ENCODE measurements at places on chromosomes 7 and 10.

- DNase-seq = no peak
These were observed 225.5 kb downstream of the DOCK4 start for GRCh38 chr7:111980725-111981124.

DNA sequence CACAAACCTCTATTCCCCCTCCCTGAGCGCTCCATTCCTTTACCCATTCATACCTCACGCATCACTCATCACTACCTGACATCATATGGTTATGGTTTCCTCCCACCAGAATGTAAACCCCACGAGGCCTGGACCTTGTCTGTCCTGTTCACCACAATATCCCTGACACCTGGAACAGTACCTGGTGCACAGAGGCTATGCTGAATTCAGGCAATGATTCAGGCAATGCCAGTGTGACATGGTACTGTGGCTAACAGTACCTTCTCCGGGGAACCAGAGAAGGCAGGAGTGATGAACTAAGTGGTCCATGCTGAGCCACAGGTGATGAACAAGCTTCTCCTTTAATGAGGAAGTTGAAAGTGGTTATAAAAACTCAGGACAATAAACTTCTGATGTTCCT lies 202.5 kb upstream of the PLXNA4 start:
- DNase-seq = no peak

- DNase-seq = no peak
These were observed 133.0 kb upstream of the KLF14 start for GRCh38 chr7:130867039-130867438.

GRCh38 chr7:87984088-87984487 lies 50.0 kb downstream of the ADAM22 start:
- no peak for DNase-seq

DNA sequence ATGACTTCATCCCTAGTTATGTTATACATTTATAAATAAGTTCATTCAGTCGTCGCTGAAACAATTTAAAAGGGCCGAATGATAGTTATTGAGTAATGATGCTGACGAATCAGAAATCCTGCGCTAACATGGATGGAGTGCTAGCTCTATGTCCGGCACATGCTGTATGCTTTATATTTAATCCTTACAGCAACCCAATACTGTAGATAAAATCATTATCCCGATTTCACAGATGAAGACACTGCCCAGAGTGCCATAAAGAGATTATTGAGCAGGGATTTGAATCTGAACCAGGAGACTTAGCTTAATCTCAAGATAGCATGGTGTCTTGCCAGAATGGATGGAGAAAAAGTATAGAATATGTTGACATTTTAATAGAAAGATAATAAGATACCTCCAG lies 1.1 kb upstream of the ICA1 start:
- no peak for DNase-seq

DNA sequence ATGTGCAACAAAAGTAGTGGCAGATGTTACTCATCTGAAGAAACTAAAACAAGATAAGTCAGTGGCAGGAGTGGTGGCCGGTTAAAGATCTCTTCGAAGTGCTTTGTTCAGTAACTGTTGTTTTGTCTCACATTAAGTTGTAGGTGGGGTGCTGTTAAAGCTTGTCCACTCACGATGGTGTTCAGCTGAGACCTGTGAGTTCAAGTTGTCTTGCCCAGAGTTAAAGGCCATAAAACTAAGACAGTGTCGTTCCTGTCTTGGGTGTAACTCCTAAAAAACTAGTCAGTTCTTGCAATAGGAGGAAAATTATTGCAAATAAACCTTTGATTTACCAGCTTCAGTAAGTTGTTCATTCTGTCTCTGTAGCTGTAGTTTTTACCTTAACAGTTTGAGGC lies 857 bp upstream of the FOXP2 start:
- no peak for DNase-seq

DNA sequence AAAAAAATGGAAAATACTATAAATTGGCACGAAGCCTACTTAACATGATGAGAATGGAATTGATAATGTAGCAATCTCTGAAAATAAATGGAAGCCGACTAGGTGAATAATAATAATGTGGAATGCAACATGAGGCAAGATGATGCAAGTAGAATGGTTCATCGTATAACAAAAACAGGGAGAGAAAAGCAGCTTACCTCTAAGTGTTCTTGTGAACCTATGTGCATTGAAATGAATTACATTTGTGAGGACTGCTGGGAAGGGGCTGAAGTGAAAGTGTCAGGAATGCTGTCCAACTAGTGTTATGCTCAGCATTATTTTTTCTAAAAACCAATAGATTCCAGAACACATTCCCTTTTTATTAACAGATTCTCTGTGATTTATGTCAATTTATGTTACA lies 440.6 kb upstream of the LRRN3 start:
- no peak for DNase-seq

DNA sequence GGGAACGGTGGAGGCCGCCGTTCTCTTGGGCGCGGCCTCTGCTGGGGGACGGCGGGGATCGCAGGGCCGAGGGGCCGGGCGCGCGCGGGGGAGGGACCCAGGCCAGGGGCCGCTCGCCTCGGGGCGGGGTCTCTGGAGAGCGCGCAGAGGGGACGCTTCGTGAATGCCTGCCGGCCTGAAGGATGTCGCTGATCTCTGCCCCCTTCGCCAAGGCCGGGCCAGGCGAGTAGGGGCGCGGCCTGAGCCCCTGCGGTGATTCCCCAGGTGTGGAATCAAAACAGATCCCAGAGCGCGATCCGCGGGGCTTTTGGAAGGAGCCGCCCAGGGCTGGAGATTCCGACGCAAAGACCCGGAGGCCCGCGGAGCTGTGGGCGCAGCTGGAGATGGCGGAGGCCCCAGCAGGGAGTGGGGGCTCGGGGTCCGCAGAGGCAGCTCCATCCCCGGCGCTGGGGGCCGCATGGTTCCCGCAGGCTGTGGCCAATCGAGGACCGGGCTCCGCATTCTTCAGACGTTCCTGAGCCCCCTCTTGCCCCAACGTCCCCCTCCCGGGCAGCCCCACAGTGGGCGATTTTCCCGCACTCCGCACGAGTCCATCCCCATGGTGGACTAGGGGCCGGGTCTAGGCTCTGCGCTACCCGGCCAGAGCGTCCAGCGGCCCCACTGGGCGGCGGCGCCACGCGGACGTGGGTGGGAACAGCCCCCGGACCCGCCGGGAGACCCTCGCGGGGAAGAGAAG lies 166.0 kb downstream of the ACTR3B start:
- DNase-seq = no peak

- DNase-seq = no peak
These were observed 5.9 kb downstream of the TSPAN33 start for GRCh38 chr7:129150199-129150996.

GRCh38 chr10:31011017-31011664 lies 20.5 kb downstream of the ZNF438 start:
- no peak for DNase-seq

- peak; percentile 84 for DNase-seq
These were observed 26.5 kb upstream of the NUB1 start for GRCh38 chr7:151315038-151315655.

DNA sequence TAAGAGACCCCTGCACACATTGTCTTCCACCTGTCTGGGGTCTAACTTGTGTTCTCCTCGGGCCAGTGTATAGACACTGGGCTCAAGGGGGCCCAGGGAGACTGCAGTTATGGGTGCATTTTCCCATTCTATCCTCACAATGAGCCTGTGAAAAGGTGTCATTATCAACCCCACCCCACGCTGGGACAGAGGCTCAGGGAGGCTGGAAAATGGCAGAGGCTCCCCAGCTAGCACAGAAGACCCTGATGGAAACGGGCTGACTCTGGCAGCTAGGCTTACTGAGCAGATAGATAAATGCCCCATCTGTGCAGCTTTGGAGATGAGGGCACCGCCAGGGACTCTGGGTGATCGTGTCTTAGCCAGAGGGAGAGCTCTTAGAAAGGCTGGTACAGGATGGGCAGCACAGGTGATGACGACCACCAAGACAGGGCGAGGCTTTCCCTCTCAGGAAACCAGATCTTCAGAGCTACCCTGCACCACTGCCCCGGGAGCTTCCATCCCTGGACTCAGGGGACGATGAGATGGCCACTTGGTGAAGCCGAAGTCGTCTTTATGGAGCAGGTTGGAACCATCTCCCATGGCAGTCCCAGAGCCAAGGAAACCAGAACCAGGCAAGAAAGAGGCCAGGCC lies 58.2 kb upstream of the CHST15 start:
- DNase-seq = no peak

- DNase-seq = no peak
These were observed 11.1 kb downstream of the FFAR4 start for GRCh38 chr10:93577565-93577964.

DNA sequence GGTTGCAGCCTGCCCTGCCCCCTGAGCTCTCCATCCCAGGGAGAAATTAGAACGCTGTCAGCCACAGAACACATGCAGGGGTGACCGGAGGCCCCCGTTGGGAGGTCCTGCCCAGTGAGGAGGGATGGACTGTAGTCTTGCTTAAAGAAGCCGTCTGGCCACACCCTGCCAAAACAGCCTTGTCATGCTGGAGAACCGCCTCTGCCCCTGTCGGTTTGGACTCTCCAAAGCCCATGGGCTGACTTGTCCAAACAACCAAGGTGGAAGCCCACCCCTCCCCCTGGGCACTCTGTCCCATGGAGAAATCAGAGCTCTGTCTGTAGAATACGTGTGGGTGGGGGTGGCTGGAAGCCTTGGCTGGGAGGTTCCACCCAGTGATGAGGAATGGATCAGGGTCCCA lies 12.7 kb upstream of the TBATA start:
- DNase-seq = no peak

DNA sequence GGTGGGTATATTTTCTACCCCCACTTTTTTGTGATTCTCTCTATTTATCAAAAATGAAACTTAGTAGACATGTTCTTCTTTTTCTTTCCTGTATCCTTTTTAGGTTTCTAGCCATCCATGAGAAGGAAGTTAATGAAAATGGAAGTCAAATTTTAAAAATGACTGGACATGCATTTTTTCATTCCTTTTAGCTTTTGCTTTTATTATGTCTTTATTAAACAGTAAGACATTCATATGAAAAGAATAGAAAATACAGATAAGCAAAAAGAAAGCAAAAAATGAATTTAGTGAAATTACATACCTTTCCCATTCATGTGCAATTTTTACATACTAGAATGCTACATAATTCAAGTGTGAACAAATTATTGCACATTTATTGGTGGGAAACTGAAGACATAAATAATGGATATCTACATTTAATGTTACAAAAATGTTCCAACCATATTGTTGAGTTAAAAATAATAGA lies 88.7 kb downstream of the CPED1 start:
- DNase-seq = no peak

DNA sequence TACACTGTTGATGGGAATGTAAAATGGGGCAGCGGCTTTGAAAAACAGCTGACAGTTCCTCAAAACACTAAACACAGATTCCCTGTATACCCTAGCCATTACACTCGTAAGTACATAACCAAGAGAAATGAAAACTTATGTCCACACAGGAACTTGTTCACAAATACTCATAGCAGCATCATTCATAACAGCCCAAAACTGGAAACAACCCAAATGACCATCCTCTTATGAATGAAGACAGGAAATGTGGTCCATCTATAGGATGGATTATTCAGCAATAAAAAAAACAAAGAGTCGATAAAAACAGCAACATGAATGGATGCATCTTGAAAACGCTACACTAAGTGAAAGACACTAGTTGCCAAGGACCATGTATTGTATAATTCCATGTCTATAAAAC lies 23.7 kb downstream of the NMT2 start:
- no peak for DNase-seq

DNA sequence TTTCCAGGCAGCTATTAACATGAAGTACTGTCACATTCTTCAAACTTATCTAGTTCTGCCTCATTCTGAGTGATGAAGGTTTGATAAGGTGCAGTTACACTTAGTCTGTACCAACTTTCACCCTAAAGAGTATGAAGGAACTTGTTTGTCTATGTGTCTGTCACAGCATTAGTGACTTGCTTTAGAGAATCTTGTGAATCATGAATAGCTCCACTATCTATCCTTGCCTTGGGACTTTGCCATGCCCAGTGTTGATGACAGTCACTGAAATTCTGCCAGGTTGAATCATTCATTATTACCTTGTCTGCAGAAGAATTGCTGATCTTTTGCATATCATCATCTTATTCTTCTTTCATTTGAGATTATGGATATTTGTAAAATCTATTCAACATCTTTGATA lies 50.9 kb upstream of the A1CF start:
- no peak for DNase-seq

- peak; percentile 27 for DNase-seq
These were observed 16.0 kb downstream of the KAT6B start for GRCh38 chr10:74842301-74842954.

DNA sequence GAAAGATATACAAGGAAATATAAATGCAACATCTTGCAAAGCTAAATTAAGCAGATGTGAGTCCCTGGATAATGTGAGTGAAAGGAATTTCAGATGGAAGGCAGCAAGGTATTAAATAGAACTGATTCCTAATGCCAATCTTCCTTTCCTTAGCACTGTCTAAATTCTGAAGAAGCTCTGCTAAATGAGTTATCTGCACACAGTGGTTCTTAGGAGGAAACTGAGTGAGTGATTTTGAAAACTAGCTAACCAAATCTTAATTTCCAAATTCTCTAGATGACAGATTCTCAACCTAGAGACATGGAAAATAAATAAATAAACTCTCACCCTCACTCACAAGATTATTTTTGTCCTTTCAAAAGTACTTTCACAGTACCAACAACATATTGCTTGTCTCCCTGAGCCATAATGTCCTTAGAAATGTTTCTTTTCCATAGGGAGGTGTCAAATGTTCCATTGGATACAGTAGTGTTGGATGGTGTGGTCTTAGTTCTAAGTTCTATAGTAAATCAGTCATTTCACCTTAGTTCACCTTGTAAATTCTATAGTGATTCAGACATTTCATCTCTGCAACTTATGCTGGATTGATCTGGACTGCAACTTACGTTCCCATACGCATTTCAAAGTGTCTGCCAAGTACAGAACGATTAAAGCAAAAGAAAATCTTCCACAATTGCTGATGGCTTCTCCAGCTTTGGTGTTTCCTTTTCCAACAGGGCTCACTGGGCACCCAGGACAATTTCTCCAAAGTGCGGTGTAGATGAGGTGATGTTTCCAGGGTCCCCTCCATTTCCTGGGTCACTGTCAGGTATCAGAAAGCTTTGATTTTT lies 145.4 kb upstream of the FAM171A1 start:
- DNase-seq = no peak

GRCh38 chr7:156064971-156065386 lies 252.7 kb upstream of the SHH start:
- DNase-seq = no peak

Measured in AG20443 (cell line).